AG08395 (cell line): ENCODE measurements at places on chromosomes 5 and 9.

GRCh38 chr5:82635561-82636288, 357.6 kb upstream of the RPS23 start:
- peak; percentile 33 for DNase-seq

GRCh38 chr5:38344891-38345290, 86.5 kb downstream of the EGFLAM start:
- no peak for DNase-seq

DNA sequence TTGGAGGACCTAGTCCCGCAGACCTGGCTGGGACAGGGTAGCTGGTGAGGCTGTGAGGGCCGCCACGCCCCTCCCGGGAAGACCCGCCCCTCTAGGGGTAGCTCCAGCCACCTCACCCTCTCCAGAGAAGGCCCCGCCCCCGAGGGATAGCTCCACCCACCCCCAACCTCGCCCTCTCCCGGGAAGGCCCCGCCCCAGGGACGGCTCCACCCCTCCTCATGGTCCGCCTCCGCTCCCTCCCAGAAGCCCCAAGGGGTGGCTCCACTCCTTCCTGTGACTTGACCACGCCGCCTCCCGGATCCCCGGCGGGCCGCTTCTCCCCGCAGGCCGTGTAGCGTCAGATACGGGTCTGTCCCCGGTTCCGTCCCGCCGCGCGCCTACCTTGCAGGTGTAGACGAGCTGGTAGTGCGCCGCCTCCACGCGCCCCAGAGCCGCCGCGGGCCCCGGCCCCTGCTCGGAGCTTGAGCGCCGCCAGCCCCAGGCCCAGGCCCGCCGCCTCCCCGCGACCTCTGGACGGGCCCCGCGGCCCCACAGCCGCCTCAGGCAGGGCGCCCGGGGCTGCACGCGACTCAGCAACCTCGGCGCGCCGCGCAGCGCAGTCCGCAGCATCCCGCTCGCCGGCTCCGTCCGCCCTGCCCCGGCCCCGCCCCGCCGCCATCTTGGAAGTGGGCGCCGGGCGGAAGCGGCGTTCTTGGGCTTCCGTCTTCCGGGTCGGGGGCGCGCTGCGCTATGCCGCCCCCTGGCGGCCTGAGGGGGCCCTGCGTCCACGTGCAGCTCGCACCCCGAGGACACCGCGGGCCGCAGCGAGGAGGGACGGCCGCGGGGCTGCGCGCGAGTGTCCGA, at the start of gene DNLZ:
Gene DNLZ, minus strand, starts transcription at position 639 of the 843 bp plus-strand sequence. Its CDS starts 30 bp downstream, at position 609.
- peak; percentile 99 for DNase-seq

DNA sequence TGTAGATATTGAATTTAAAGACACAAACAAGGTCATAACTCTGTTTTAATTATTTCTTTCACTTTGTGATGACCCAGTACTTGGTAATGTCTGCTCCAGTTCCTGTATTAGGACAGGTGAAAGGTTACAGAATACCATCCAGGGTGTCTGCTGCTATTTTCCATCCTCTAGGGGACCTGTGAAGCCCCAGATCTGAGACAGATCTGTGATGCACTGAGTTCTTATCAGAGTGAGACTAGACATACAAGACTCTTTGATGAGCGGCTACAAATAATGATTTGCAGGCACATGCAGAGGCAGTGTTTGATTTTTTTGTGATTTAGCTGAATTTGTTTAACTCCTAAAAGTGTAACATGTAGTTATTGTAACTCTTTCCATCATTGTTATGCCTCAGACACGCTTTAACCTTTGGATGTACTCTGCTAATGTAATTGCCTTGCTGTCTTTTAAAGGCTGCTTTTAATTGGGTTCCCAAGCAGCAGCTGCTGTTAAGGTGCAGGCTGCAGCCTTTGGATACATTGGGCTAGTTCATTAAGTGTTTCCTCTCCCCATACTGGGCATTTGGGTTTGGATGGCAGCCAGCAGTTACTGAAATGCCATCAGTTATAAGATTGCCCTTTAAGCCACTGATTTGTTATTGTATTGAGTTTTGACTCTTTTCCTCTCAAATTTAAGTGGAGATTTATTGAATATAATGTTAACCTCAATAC, 63.3 kb downstream of the RASGRF2 start:
- DNase-seq: no peak

DNA sequence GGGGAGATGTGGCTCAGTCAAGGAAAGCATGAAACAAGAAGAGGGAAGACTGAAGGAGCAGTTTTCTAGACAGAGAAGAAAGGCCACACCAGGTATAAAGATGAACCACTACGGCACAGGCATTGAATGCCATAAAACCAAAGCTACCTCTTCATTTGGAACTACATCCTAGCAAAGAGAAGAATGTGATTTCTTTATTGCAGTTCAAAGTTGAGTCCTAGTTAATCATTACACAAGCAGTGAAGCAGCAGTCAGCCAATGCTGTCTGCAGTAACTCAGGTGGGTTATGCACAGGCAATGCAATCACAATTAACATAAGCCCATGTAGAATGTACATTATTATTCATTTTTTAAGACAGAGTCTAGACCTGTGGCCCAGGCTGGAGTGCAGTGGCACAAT, 21.7 kb upstream of the PCAT7 start:
- DNase-seq: no peak

- peak; percentile 48 for DNase-seq
Observed at GRCh38 chr9:97293207-97293721, 14.2 kb upstream of the CCDC180 start.

GRCh38 chr9:13427587-13427986, 148.1 kb upstream of the MPDZ start:
- peak; percentile 35 for DNase-seq
